ENCODE measurements at places on chromosomes 2 and 18. TPM values are rescaled to one million over a fixed set of nuclear protein-coding genes. Genes with fewer than 3 reads are reported as not detected.

IL1F10 gene
- not detected for total RNA-seq

RBM44 gene
- total RNA-seq = 0.67 TPM

SPATA3 gene
- total RNA-seq = not detected

PUS10 gene
- 7.8 TPM for total RNA-seq

CXCR2 gene
- total RNA-seq = not detected

CAD gene
- total RNA-seq = 41.7 TPM

GALNT5 gene
- not detected for total RNA-seq

PARD3B gene
- total RNA-seq = 18.1 TPM

IL37 gene
- total RNA-seq = not detected

EIF4E2 gene
- 100 TPM for total RNA-seq

SNTG2 gene
- total RNA-seq = not detected
